Esophagus squamous epithelium (tissue), 5 donors: ENCODE measurements at places on chromosomes 6 and 20.
A peak's percentile ranks its signal among the peaks of the same experiment; 100 is the strongest.

- no peaks in the 10 kb centered on the region for H3K36me3 ChIP-seq
- H3K27me3 ChIP-seq = no peaks in the 10 kb centered on the region
- peak overlapping the region; percentile 98 for H3K27ac ChIP-seq
- peak overlapping the region; percentile 94 for H3K4me3 ChIP-seq
These were observed 9.3 kb upstream of the NQO2 start for GRCh38 chr6:2990248-2990931.

DNA sequence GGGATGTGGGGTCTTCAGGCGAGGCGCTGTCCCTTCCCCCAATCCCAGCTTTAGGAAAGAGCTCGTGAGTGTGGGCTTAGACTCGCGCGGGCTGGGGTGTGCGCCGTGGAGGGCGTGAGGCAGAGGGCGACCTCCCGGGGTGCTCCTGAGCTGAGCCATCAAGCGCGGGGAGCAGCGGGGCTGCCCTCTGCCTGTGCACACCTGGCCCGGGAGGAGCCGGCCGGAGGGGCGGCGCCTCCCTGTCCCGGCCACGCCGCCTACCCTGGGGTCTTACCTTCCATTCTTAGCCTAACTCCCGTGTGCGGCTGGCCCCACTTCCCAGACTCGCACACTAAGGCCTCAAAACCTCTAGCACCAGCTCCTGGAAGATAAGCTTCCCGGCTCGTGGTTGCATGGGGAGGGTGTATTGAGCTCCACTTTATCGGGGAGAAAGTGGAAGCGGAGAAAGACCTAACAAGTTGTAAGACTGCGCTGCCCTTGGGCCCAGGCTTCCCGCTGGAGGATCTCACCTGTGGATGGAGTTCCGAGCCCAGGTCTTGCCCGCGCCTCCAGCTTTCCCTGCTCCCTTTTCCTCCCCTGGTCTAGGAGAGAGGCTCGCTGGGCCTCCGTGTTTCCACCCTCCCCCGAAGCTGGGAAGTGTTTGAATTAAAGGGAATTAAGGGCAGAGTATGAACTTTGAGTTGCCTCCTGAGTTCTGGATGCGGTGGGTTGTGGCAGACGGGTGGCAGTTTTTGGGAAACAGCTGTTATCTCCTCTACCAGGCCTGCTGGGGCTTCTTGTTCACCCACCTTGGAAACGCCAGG, 1.2 kb downstream of the DNMT3B start:
- DNase-seq = no peak
- H3K27ac ChIP-seq = no peak overlapping the region
- no peaks in the 10 kb centered on the region for H3K36me3 ChIP-seq
- no peaks in the 10 kb centered on the region for H3K27me3 ChIP-seq
- H3K4me3 ChIP-seq = peak overlapping the region; percentile 92
- peaks cover 31% of the 10 kb centered on the region for H3K4me1 ChIP-seq

GRCh38 chr6:125224231-125224861, 70.8 kb downstream of the TPD52L1 start:
- no peak overlapping the region for H3K27ac ChIP-seq
- peaks cover 35% of the 10 kb centered on the region for H3K4me1 ChIP-seq
- no peak for DNase-seq
- no peak overlapping the region for H3K4me3 ChIP-seq
- no peaks in the 10 kb centered on the region for H3K27me3 ChIP-seq

DNA sequence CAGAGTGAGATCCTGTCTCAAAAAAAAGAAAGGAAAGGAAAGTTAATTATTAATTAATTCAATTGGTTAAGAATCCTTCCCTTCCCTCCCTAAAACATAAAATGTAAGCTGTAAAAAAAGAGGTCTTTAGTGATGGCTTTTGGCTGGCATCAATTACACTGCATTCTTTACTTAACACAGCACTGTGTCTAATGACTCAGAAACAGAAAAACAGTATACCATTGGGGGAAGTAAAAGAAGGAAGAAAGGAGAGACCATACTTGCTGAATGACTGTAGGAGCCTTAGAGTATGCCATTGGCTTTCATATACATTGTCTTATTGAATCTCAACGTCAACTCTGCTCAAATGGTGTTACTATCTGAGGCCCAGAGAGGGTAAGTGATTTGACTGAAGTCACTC, 18.3 kb upstream of the CITED2 start:
- no peak overlapping the region for H3K4me3 ChIP-seq
- DNase-seq = no peak
- no peaks in the 10 kb centered on the region for H3K4me1 ChIP-seq

- no peaks in the 10 kb centered on the region for H3K27me3 ChIP-seq
- no peak for DNase-seq
- no peaks in the 10 kb centered on the region for H3K4me1 ChIP-seq
- H3K27ac ChIP-seq = no peak overlapping the region
- no peaks in the 10 kb centered on the region for H3K36me3 ChIP-seq
These were observed 3.8 kb upstream of the SLC17A1 start for GRCh38 chr6:25835442-25836283.

- H3K4me1 ChIP-seq = no peaks in the 10 kb centered on the region
- H3K27ac ChIP-seq = no peak overlapping the region
- no peak overlapping the region for H3K4me3 ChIP-seq
These were observed 11.8 kb upstream of the FAM110A start for GRCh38 chr20:821731-822065.

DNA sequence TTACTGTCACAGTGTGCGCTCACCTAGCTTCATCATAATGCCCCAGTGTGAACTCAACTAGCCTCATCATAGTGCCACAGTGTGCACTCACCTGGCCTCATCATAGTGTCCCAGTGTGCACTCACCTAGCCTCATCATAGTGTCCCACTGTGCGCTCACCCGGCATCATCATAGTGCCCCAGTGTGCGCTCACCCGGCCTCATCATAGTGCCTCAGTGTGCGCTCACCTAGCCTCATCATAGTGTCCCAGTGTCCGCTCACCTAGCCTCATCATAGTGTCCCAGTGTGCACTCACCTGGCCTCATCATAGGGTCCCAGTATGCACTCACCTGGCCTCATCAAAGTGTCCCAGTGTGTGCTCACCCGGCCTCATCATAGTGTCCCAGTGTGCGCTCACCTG, 10.6 kb downstream of the TMEM242 start:
- DNase-seq = no peak
- H3K4me3 ChIP-seq = no peak overlapping the region
- peaks cover 9% of the 10 kb centered on the region for H3K36me3 ChIP-seq

GRCh38 chr20:35290186-35290886, 1.9 kb downstream of the FAM83C start:
- H3K4me3 ChIP-seq = peak overlapping the region; percentile 55
- H3K27me3 ChIP-seq = peaks cover 26% of the 10 kb centered on the region
- peaks cover 3% of the 10 kb centered on the region for H3K4me1 ChIP-seq
- DNase-seq = no peak
- H3K36me3 ChIP-seq = no peaks in the 10 kb centered on the region

DNA sequence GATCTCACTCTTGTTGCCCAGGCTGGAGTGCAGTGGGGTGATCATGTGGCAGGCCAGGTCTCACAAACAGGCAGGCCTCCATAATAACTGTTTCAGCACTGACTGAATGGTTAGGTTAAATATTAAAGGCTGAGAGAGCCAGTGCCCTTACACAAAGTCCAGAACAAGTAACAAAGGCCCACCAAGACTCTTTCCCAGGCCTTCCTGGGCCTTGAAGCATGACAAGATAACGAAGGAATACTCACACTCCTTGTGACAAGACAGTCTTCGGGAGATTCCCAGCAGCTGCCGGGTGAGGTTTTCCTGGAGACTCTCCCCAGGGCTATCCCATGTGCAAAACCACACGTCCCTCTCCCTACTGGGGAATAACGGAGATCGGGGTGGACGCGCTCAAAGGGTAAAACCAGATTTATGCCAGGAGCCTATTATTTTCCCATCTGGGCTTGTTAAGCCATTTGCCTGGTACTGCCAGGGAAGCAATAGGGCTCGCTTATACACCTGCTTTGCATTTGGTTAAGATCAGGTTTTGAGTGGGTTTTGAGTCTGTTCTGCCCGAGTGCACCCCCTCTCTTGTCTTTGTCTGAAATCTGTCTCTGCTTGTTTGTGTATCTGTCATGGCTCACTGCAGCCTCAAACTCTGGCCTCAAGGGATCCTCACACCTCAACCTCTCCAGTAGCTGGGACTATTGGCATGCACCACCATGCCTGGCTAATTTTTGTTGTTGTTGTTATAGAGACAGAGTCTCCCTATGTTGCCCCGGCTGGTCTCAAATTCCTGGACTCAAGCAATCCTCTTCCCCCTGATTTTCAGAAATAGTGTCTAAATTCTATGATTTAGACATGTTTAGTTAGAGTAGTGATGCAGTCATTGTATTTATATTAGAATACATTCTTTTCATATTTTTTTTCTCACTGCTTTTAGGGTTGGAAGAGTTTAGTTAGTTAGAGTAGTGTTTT, 1.4 kb upstream of the ENPP3 start:
- no peaks in the 10 kb centered on the region for H3K27me3 ChIP-seq
- H3K4me3 ChIP-seq = no peak overlapping the region
- H3K36me3 ChIP-seq = no peaks in the 10 kb centered on the region
- no peak for DNase-seq
- no peaks in the 10 kb centered on the region for H3K4me1 ChIP-seq
- no peak overlapping the region for H3K27ac ChIP-seq

DNA sequence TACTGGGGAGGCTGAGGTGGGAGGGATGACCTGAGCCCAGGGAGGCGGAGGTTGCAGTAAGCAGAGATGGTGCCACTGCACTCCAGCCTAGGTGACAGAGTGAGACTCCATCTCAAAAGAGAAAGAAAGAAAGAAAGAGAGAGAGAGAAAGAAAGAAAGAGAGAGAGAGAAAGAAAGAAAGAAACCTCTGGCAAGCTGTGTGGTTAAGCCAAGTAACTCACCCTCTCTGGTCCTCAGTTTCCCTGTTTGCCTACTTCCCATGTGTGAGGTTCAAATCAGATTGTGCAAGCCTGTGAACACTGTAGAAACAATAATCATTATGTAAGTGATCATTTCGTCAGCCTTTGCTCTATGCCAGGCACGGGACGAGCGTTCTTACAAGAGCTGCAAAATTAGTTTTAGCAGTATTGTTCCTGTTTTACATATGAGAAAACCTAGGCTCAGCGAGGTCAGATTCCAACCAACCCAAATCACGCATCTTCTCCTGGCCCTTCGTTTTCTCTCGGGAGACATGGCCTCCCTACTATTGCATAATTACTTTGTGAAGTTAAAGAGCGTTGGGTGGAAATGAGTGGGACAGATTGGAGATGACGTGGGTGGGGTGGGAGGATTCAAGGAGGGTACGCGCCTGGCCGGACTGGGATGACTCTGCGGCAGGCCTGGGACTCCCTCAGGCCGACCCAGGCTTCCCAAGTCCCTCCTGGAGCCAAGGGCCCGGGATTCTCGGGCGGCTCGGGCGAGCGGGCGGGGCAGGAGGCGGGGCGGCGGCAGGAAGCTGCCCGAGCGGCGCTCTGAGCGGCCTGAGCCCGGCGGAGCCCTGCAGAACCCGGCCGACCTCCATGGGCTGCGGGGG, at the start of gene SNX21:
TSS of gene SNX21 (plus strand) at position 770 of the 853 bp plus-strand sequence. CDS start 121 bp downstream, outside the sequence.
- H3K27ac ChIP-seq = peak within 1 kb of the TSS; percentile 93
- H3K4me3 ChIP-seq = peak within 1 kb of the TSS; percentile 71
- H3K27me3 ChIP-seq = no peaks in the 10 kb centered on the region
- peaks cover 69% of the 10 kb centered on the region for H3K4me1 ChIP-seq
- no peak for DNase-seq
- no peaks in the 10 kb centered on the region for H3K36me3 ChIP-seq

- H3K27me3 ChIP-seq = no peaks in the 10 kb centered on the region
- peaks cover 59% of the 10 kb centered on the region for H3K4me1 ChIP-seq
- H3K4me3 ChIP-seq = no peak overlapping the region
- no peaks in the 10 kb centered on the region for H3K36me3 ChIP-seq
These were observed 33.5 kb downstream of the ELOVL5 start for GRCh38 chr6:53315086-53315724.

DNA sequence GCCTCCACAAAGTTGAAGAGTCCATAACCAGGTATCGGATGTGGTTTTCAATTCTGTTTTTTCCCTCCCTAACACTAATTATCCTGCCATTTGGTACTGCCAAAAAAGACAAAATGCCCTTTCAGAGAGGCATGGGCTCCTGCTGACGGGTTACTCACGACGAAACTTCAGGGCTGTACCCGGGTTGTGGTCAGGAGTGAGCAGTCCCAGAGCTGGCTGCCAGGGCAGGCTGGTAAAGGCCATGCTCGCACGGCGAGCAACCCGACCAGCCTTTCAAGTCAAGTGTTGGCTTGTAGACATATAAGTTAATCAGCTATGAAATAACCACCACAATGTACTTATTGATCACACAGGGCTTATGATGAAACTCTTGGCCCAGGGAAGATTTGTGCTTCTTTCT, 152.5 kb downstream of the FOXC1 start:
- H3K4me1 ChIP-seq = peaks cover 34% of the 10 kb centered on the region
- no peaks in the 10 kb centered on the region for H3K36me3 ChIP-seq
- H3K4me3 ChIP-seq = no peak overlapping the region
- no peak for DNase-seq
- H3K27me3 ChIP-seq = peaks cover 29% of the 10 kb centered on the region
- no peak overlapping the region for H3K27ac ChIP-seq

DNA sequence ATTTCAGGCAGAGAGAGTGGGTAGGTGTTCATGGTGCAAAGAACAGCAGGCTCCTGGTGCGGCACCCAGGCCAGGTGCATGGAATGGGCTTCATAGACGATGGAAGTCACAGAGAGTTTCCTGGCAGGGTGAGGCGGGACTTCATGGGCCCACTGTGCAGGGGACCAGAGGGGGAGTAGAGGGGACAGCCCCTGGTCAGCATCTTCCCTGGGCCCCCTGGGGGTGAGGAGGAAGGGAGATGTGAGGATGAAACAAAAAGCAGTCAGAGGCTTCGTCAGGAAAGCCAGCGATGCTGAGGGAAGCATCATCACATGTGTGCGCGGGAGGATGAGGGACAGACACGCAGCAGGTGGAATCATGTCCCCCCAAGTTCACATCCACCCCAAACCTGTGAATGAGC, 2.4 kb upstream of the THBS2 start:
- no peak for DNase-seq
- no peaks in the 10 kb centered on the region for H3K36me3 ChIP-seq
- H3K27me3 ChIP-seq = no peaks in the 10 kb centered on the region
- no peak overlapping the region for H3K27ac ChIP-seq
- no peak overlapping the region for H3K4me3 ChIP-seq
- H3K4me1 ChIP-seq = peaks cover 42% of the 10 kb centered on the region

GRCh38 chr20:54184904-54185626, 11.3 kb upstream of the CYP24A1 start:
- H3K27me3 ChIP-seq = no peaks in the 10 kb centered on the region
- H3K4me1 ChIP-seq = peaks cover 44% of the 10 kb centered on the region
- H3K36me3 ChIP-seq = no peaks in the 10 kb centered on the region
- H3K27ac ChIP-seq = peak overlapping the region; percentile 73
- no peak overlapping the region for H3K4me3 ChIP-seq

- no peaks in the 10 kb centered on the region for H3K4me1 ChIP-seq
- no peaks in the 10 kb centered on the region for H3K27me3 ChIP-seq
- H3K27ac ChIP-seq = no peak overlapping the region
- no peak for DNase-seq
These were observed 37.8 kb upstream of the RNF144B start for GRCh38 chr6:18349386-18349785.

DNA sequence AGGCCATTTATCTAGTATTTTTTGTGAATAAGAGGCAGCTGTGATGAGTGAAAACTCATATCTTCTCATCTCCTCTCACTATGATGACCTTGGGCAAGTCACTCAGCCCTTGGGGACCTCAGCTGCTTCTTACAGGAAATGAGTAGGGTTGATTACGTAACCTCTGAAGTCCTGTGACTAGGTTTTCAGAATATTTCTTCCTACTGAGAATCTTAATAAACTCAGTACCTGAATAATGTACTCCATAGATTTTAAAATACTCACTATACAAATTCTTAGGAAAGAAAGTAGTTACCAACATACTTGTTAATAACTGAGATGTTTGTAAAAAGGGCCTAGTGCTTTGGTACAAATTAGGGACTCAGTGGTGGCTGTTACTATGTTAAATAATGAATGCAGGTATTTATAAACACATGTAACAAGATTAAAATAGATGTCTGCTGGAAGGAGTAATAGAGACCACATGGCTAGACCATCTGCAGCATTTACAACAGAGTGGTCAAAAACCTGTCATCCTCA, 60.9 kb downstream of the RPRD1B start:
- H3K27ac ChIP-seq = peak overlapping the region; percentile 25
- H3K4me1 ChIP-seq = peaks cover 17% of the 10 kb centered on the region
- H3K4me3 ChIP-seq = no peak overlapping the region
- no peaks in the 10 kb centered on the region for H3K27me3 ChIP-seq
